Activated CD8-positive, alpha-beta memory T cell treated with anti-CD3 and anti-CD28 coated beads for 4 hours (primary cell): ENCODE measurements at places on chromosomes 11 and 22.

DNA sequence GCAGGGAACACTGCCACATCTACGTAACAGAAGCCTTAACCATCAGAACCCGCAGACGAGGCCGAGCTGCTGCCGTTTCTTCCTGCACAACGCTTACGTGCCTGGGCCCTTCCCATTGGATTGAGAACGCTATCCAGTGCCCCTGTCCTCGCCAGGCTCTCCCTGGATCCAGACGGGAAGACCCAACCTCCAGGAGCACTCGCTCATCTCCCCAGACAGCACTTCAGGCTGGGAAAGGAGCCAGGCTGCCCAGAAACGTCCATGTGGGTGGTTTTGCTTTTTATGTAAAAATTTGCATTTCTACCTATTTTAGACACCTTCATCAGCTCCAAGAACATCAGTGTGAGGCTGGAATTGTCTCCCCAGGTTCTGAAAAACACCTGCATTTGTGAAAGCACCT is 7.3 kb upstream of the CRYBB3 start:
- no peak for DNase-seq

- no peak for DNase-seq
Measured at GRCh38 chr11:36608491-36609199, 10.6 kb upstream of the RAG2 start.

DNA sequence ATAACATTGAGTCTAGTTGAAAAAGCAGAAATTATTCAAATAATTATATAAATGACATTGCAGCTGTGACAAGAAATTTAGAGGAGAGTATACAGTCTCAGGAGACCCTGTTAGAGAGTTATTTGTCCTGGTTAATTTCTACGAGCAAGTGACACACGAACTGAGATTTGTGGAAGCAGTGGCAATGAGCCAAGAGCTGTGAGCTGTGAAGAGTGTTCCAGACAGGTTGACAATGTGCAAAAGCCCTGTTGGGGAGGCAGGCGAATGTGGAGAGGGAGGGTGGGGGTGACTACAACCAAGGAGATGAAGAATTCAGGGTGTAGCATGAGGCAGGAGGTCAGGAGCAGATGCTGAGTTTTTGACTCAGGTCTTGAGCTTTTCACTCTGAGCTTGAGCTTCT is 620.2 kb upstream of the TENM4 start:
- no peak for DNase-seq

DNA sequence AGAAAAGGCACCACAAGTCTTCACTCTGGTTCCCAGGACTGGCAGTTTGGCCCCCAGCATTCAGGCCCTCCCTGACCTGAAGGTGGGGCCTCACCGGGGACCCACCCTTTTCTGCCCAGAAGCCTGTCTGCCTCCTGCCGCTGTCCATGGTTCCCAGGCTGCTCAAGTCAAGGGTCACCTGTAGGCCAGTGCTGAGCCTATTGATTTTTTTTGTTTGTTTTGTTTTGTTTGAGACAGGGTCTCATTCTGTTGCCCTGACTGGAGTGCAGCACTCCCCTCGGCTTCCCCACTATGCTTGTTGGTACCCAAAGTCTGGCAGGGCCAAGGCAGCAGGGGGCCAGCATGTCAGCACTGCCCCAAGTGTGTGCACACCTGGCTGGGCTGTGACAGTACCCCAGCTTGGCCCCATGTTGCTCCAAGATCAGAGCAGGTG is 11.0 kb upstream of the MED17 start:
- no peak for DNase-seq

DNA sequence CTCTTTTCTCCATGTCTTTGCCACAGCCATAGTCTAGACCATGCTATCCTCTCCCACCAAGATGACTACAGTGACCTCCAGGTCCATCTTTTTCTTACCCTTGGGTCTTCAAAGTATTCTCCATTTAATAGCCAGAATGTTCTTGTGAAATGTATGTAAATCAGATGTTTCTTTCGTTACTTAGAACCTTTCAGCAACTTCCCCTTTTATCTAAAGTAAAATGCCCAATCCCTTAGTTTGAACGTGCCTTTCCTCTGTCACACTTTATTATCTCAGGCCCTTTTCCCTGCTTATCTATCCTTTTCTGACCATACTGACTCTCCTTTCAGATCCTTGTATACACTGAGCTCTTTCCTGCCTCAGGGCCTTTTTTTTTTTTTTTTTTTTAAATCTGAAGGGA is 17.9 kb downstream of the RBM4B start:
- no peak for DNase-seq

GRCh38 chr11:130208241-130209127 is 48.9 kb downstream of the ST14 start:
- no peak for DNase-seq

DNA sequence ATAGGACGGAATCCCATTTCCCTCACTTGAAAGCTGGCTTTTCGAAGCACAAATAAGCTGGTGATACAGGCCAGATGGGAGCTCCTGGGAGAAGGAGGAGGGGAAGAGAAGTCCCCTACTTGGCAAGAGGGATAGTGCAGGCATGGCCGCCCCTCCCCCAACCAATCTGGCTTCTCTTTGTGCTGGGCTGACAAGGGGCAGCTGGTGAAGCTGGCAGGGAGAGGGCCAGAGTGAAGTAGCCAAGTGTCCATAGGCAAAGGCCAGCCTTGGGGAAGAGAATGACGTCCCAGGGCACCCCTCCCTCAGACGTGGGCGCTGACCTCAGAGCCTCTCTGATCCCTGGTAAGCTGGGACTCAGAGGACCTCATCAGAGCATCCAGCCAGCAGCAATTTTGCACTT is 78.7 kb upstream of the GRAMD1B start:
- no peak for DNase-seq

GRCh38 chr11:91804042-91804441 is 420.6 kb upstream of the FAT3 start:
- DNase-seq = no peak

GRCh38 chr22:43008921-43009320 is 6.0 kb downstream of the PACSIN2 start:
- DNase-seq = no peak

DNA sequence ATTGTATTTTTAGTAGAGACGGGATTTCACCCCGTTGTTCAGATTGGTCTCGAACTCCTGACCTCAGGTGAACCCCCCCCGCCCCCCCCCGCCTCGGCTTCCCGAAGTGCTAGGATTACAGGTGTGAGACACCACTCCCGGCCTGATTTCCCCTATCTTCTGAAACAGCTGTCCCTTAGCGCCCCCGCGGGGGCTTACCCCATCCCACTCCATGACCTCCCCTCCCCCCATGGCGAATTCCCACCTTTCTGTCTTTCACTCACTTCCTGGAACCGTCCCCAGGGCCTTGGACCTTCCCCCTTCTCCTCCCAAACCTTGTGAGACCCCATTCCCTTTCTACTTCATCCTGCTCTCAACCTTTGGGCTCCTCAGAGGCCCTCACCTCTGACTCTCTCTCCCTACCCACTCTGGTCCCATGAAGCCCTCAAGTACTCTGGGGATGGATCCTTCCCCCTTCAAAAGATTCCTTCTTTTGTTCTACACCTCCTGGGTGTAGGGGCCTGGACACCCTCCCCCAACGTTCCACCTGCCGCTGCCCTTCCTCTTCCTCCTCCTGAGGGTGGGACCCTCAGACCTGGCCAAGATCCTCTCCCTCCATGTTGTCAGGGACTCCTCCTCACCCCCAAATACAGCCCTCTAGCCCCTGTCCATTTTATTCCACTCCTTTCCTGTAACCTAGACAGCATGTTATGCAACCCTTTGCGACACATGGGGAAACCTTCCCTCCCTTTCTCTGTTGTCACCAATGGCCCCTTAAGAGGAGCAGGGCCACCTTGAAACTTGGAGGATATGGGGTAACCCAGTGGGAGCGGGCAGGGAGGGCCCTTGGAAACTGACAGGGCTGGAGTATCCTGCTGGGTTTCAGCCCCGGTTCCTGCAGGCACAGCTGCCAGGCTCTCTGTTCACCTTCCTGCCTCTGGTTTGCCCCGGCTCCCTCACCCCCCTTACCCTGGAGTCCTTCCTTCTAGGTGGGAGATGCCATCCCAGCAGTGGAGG is 1.1 kb downstream of the PRDX5 start:
- DNase-seq = no peak

DNA sequence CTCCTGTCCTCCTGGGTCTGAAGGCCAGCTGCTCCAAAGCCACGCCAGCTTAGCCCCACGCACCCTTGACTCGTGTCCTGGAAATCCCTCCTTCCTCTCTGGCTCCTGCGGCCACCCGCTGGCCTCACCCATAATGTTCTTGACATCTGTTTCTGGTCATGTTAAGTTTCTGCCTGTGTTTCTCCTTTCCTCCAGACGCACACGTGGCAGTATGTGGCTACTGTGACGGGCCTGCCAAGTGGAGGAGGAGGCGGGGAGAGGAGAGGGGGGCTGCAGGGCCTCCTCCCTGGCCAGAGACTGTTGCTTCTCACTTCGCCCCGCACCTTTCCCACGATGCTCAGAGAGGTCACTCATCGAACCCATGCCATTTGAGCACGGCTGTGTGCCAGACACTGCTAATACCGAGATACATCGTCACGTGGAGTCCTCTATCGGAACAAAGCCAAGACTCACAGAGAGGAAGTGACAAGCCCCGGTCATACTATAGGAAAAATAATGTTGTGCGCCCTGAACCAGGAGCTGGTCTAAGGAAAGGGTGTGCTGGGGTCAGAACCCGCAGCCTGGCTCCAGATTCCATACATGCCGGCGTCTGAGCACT is 11.5 kb downstream of the C1QTNF6 start:
- no peak for DNase-seq

DNA sequence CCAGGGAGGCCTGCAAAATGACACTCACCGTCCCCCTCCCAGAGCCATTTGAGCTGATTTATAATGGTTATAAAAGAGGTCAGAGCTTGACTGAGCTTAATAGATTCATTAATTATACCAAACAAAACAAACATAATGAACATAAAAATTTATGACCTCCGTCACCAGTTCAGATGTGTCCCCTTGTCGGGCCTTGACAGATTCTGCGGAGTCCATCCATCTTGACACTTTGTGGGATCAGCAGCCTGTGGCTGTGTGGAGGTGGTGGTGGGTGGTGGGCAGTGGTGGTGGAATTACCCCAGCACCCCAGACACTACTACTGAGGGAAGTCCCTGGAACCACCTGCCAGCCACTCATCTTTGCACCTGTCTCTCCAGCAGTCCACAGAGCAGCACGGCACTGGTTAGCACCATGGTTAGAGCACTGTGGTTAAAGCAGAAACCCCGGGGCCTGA is 83.5 kb downstream of the DSCAML1 start:
- DNase-seq = no peak

- DNase-seq = no peak
Measured at GRCh38 chr22:22030493-22031182, 48.1 kb upstream of the TOP3B start.

DNA sequence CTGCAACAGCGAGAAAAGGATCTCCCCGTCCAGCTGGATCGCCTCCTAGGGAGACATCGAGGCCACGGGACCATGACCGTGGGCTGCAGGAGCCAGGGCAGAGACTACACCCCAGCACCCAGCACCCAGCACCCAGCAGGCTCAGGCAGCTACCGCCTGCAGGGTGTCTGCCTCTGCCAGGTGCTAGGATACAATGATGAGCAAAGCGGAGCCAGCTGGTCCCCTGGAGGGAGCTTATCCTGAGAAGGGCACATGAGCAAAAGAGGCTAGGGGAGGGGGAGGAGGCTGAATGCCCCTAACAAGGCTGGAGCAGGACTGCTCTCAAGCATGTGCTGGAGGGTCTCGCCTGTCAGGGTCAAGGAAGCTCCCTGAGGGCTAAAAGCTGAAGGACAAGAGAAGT is 4.8 kb upstream of the CASTOR1 start:
- DNase-seq = no peak
